ENCODE measurements at places on chromosomes 12 and 14.

DNA sequence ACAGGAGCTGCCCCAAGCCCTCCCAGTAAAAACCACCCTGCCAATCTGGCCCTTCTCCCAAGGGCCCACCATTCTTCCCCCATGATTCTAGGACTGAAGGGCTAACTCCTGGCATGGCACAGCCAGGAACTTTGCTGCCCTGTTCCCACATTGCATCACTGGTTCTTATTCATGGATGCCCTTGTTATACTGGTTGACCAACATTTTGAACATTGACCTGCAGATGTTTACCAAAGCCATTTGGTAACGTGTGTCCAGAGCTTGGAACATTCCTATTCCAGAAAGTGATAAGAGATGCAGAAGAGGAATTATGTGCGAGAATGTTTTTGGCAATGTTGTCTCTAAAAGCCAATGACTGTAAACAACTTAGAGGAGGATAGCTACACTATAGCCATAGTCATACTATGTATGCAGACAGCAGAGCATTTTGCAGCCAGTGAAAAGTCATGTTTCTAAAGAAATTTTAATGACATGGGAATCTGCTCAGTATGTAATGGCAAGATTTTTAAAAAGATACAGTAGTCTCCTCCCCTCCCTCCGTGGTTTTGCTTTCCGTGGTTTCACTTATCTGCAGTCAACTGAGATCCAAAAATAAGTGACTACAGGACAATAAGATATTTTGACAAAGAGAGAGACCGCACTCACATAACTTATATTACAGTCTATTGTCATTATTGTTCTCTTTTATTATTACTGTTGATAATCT, 108.8 kb downstream of the DAAM1 start:
- DNase-seq = no peak

DNA sequence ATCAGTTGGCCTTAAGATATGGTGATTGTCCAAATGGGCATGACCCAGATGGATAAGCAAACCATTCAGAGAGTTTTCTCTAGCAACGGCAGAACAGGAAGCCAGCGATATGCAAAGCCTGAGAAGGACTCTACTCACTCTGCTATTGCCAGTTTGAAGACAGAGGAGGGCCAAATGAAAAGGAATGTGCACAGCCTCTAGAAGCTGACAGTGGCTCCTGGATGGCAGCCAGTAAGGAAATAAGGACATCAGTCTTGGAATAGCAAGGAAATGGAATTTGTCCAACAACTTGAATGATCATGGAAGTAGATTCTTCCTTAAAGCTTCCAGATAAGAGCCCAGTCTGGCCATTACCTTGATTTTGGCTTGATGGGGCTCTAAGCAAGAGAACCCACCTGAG, 60.0 kb downstream of the TMTC2 start:
- DNase-seq = no peak

DNA sequence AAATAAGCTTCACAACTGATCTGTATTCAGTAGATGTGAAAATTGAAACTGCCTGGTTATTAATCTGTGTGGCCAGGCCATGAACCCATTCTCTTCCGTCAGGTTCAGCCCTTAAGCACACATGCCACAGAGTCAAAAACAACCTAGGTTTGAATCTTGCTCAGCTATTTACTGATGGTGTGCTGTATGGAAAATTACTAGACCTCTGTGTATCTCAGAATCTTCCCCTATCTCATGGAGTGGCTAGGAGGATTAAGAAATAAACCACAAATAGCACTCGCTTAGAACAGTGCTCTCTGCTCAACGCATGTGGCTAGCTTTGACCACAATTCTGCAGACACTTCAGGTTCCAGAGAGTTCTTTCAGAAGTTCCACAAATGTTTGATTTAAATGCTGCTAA, 240.7 kb upstream of the PLEKHG7 start:
- peak; percentile 18 for DNase-seq

- no peak for DNase-seq
These were observed 58.6 kb upstream of the RASSF3 start for GRCh38 chr12:64551676-64552075.

GRCh38 chr12:94264736-94265485, 116.5 kb downstream of the PLXNC1 start:
- DNase-seq = no peak

GRCh38 chr14:37202265-37202664, 4.5 kb downstream of the MIPOL1 start:
- DNase-seq = no peak

GRCh38 chr12:57460841-57461275, 1.3 kb downstream of the GLI1 start:
- DNase-seq = no peak

DNA sequence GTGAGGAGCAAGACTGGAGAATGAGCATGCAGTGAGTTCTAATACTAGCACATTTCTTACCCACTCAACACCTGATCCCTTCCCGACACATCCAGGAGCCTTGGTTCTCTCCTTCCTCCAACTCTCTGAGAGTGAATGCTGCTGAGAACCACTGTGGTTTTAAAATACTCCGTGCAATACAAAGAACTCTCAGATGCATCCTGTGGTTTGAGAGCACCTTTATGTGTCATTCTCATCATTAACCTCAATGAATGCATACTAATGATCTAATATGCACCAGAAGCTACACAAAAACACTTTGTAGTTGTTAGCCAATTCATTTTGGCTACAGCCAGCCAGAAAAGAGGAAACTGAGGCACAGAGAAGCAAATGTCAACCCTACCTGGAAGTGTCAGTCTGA, 87.6 kb downstream of the GALNT8 start:
- DNase-seq = no peak

DNA sequence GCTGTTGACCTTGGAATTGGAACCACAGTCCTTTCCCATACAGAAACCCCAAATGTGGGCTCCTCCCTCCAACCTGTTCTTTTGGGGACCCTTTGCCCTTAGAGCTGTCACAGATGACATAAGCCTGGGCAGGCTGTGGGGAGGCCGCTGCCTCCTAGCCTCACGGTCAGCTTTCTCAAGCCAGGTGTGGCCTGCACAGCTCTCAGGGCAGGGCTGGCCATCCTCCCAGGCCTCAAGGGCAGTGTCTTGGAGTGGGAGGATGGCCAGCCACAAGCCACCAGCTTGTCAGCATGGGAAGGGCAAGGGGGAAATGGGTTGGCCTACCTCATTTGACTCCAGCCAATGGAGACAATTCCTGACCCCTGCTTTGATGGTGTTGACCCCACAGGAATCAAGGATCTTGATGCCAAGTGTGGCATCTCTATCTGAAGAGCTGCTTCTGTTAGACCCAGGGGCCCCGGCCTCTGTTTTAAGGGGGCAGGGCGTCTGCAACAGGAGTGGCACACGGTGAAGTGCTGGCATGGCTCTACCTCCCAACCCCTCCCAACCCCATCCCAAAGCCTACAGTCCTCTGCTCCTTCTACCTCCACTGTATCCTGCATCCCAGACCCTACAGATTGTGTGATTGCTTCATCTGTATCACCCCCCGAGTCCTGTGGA, 11.5 kb downstream of the CBLN3 start:
- no peak for DNase-seq

GRCh38 chr12:106897082-106897481, 58.6 kb upstream of the TMEM263 start:
- DNase-seq = no peak

GRCh38 chr12:110349514-110350151, 53.9 kb downstream of the ANAPC7 start:
- no peak for DNase-seq

GRCh38 chr12:94679554-94680195, 29.3 kb upstream of the TMCC3 start:
- no peak for DNase-seq

DNA sequence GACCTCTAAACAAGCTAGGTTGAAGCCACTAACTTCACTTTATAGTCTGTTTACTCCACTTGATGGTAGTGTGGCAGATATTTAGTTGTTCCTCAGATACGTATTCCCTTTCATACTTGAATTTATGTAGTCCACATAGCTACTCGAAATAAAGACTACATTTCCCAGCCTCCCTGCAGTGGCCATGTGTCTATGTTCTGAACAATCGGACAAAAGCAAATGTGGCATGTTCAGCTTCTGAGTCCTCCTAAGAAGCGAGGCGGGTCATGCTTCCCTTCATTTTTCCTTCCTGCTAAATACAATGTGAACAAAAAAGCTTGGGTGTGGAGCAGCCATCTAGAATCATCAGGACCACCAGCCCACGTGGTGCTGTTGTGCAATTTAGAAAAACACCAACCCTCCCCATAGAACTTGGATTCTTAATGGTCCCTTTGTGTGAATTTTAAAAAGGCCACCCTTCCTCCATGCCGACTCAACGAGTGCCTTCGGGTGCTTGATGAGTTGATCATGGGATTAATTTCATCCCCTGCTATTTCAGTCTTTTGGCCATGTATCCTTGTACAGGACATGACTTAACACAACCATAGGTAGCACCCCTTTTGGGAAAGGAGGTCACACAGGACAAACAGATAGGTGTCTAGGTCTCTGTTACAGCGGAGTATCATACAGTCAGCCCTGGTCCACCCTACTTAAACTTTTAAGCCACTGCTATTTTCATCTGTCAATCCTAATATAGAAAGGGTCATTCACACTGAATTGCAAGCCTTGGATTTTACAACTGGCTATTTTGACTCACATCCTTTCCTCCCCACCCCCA, 60.7 kb downstream of the ZFC3H1 start:
- no peak for DNase-seq

DNA sequence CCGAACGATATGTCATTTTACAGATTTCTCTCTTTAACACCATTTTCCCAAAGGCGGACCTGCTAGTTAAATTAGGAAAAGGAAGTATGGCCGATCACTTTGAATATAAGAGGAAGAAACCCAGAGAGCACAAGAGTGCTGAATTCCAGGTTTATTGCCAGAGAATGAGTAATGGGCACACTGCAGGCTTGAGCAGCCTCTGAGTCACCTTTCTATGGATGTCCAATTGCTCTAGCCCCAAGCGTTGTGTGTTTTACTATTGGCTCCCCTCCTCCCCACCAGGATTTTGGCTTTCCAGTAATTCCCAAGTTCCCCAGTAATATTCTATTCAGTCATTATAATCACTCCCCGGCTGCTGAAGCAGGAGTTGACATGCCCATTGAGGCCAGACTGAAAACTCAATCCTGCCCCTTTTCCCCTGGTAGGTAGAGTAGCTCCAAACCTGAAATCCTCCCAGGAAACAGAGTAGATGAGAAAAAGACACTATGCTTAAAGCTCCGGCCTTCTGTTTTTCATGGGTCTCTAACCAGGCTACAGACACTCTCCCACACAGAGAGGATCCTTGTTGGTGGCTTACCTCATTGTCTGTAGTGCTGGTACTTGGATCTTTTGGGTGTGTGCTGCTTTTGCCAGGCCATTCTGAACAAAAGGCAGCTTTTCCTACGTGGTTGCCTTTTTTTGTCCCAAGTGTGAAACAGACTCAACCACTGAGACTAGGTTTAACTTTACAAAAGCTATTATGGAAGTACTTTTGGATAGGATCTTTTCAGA, 704.3 kb upstream of the FLRT2 start:
- DNase-seq = no peak

GRCh38 chr12:92094751-92095161, 50.9 kb downstream of the BTG1 start:
- DNase-seq = no peak

DNA sequence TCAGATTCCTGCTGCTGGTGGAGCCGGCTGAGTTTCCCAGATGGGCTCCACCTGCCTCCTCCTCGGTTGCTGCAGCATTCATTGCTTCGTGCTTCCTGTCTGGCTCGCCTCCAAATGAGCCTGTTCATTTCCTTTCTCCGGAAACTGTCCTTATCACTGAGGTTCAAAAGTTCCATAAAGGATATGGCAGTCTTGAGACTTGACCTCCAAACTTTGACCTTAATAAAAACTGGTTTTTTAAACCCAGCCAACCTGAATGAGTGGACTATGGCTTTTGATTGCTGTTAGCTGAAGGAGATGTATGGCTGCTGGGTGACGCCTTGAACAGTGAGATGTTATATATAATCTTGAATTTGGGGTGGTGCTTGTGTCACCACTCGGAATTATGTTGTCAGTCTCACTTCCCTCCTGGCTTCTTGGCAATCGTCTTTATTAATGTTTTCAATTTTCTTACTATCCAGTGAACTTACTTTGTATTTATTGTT, 62.7 kb downstream of the RASSF3 start:
- peak; percentile 32 for DNase-seq

DNA sequence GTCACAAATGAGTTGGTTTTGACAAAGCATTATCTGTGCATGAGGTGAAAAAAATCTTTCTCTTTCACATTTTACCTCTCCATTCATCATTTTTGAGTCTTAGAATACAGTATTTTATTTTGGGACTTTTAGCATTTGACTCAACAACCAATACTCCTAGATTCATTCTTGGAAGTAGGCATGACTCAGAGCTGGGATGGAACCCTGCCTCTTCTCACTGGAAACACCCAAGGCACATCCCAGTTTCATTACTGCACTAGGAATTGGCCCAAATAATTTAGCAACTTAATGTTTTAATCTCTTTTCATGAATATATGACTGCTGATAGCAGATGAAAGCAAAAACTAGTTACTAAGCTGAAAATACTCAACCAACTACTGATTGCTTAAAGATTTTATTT, 3.3 kb upstream of the PDZRN4 start:
- no peak for DNase-seq

GRCh38 chr14:39006721-39007410, 96.2 kb downstream of the SEC23A start:
- no peak for DNase-seq

- no peak for DNase-seq
These were observed 354.3 kb downstream of the CEP128 start for GRCh38 chr14:80587096-80587724.

GRCh38 chr12:100767371-100767770, 27.2 kb upstream of the ANO4 start:
- DNase-seq = no peak

DNA sequence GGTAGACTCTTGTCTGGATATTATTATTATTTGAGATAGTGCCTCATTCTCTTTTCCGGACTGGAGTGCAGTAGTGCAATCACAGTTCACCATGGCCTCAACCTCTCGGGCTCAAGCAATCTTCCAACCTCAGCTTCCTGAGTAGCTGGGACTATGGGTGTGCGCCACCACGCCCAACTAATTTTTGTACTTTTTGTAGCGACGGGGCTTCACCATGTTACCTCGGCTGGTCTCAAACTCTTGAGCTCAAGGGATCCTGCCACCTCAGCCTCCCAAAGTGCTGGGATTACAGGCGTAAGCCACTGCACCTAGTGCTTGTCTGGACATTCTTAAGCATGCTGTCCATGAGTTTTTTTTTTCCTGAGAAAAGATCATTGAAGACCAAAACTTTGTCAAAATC, 498.9 kb upstream of the RGS6 start:
- DNase-seq = no peak

- peak; percentile 66 for DNase-seq
These were observed 19.3 kb downstream of the CCDC62 start for GRCh38 chr12:122793685-122794106.

- no peak for DNase-seq
These were observed 434.1 kb downstream of the NOVA1 start for GRCh38 chr14:26163761-26164160.

DNA sequence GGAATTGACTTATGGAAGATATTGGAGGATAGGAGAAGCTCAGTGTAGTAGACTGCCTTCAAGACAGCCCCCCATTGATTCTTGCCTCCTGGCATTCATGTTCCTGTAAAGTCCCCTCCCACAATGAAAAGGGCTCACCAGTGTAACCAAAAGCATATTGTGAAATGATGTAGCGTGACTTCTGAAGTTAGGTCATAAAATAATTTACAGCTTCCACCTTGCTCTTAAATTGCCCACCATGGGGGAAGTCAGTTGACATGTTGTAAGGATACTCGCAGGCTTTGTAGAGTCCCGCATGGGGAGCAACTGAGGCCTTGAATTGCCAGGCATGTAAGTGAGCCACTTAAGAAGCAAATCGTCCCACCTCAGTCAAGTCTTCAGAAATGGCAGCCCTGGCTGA, 25.1 kb downstream of the GTSF1 start:
- DNase-seq = no peak

Measured in CD8-positive, alpha-beta memory T cell (primary cell).